Muscle of back (tissue), 13 donors: ENCODE measurements at places on chromosomes 2 and 18. TPM values are rescaled to one million over a fixed set of nuclear protein-coding genes. Genes with fewer than 3 reads are reported as not detected.

NYAP2 gene
- polyA plus RNA-seq = 0.27 TPM

COL4A3 gene
- 0.11 TPM for polyA plus RNA-seq

MAIP1 gene
- polyA plus RNA-seq = 16.5 TPM

SGO2 gene
- 6.2 TPM for polyA plus RNA-seq

MATN3 gene
- polyA plus RNA-seq = 1.6 TPM

GPR39 gene
- polyA plus RNA-seq = not detected

KLHL29 gene
- polyA plus RNA-seq = 7.2 TPM

MBD5 gene
- 27.5 TPM for polyA plus RNA-seq

SERPINB12 gene
- 0.35 TPM for polyA plus RNA-seq

GREB1 gene
- 8.4 TPM for polyA plus RNA-seq

EFHD1 gene
- polyA plus RNA-seq = 12.8 TPM

CRYBA2 gene
- not detected for polyA plus RNA-seq

SLC4A5 gene
- 3.9 TPM for polyA plus RNA-seq

DNA sequence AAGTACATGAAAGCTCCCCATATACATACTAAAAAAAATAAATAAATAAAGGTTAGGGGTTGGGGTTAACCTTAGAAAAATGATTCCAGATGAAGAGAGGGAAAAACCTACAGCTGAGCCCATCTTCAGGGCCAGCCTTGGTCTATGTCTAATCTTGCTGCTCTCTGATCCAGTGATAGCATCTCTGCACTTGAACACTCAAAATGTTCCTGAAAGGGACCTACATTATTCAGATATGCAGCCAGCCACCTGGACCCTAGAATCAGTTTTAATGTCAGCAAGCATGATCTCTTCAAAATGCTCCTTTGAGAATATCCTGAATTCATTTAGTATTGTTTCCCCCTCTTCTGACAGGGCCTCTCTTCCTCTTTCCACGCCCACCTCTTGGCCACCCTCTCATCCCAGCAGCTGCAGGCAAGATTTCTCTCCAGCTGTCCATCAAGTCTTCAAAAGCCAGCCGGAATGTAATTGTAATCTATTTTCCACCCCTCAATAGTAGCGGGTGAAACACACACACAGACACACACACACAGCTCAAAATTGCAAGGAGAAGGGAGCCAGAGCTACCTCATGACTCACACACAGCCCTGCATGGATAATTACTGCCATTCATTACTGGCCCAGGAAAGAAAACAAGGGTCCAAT lies 135.5 kb downstream of the MYO3B start:
- peak; percentile 10 for DNase-seq

DNA sequence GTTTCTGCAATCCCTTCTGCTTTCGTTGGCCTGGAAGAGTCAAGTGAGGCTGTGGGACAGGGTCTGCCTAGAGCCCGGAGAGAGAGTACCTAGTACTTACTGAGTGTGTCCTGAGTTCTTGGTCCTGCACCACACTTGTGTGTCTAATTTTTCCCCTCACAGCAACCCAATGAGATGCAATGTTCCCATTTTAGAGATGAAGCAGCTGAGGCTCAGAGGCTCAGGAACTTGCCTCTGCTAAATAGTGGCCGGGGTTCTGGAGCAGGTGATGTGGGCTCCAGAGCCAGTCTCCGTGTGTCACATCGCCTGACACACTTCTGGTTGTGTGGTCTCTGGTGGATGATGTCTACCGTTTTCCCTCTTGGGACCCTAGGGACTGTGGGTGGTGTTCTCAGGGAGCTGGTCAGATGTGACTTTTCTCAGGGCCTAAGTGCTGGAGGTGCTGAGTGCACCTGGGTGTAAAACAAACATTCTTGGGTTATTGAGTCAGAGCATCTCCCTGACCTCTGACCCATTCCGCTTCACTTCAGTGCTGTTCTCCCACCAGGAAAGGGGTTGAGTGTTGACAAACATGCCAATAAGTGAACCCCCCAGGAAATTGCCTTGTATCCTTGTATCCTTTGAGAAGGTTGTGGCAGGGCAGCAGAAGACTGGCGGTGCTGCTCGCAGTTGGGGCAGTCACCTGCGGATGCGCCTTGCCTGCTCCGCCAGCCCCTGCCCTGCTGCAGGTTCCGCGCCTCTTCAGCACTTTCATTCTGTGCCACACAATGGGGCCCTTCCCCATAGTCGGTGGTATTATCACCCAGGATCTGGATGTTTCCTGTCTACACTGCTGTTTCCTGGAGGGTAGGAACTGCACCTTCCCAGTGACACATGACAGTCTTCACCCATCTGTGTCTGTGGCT lies 32.1 kb downstream of the HK2 start:
- no peak for DNase-seq

DNA sequence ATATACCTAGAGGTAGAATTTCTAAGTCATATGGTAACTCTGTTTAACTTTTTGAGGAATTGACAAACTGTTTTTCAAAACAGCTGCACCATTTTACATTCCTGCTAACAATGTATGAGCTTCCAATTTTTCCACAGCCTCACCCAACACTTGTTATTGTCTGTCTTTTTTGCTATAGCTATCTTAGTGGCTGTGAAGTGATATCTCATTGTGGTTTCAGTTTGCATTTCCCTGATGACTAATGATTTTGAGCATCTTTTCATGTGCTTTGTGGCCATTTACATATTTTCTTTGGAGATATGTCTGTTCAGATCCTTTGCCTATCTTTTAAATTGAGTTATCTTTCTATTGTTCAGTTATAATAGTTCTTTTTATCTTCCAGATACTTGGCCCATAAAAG lies 273.8 kb downstream of the AGPS start:
- DNase-seq = no peak

DNA sequence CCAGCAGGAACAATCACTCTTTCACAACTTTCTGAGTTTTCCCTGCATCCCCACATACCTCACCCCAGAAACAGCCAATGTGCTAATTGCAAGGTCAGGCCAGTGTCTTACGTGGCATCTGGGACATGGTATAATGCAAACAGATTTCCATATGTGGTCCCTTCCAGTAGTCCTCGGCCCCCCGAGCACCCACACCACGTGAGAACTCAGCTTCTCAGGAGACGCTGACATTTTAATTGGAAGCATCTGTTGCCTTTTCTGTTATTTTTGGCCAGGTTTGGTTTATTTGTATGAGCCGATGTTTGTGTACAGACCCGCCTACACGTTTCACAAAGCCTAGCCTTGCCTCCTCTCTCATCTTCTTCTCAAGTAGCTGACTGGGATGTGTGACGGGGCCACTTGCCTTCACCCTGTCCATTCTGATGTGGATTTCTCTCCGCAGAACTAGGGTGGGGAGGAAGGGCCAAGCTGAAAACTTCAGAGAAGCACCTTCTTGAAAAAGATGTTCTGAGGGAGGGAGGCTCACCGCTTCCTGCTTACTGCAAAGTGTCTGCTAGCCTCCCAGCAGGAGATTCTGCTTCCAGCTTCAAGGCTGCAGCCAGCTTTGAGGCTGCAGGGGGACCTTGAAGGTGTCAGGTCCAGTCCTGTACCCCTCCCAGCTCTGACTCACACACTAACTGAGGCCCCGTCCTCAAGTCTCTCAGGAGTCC lies 109.6 kb upstream of the SLC14A2 start:
- DNase-seq = peak; percentile 41

- no peak for DNase-seq
These were observed 41.7 kb upstream of the EFEMP1 start for GRCh38 chr2:55965276-55965675.

DNA sequence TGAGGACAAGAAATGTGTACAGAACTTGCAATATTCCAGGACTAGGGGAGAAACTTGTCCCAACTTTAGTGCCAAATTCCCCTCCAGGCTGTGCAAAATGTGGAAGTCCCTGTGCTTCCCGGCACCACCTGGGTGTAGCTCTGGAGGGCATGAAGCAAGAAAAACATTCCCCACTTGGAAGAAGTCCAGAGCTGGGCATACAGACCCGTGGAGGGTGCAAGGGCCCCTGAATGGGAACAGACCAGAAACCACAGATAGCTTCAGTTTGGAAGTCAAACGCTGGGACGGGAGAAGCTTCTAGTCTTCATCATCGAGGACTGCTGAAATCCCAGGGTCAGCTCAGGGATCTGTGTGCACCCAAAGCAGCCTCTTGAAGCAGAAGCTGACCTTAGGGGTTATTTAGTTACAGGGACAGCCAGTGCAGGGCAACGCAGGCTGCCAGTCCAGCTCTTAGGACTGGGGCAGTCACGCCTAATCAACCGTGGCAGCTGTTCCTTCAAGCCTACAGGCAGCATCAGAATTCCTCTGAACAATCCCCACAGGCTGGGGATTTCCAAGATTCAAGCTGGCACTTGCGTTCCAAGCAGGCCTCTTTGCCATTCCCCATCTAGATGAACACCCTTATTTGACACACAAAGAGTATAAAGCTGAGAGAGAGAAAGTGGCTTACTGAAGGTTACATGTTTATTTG lies 269.4 kb downstream of the LOXHD1 start:
- peak; percentile 65 for DNase-seq

DNA sequence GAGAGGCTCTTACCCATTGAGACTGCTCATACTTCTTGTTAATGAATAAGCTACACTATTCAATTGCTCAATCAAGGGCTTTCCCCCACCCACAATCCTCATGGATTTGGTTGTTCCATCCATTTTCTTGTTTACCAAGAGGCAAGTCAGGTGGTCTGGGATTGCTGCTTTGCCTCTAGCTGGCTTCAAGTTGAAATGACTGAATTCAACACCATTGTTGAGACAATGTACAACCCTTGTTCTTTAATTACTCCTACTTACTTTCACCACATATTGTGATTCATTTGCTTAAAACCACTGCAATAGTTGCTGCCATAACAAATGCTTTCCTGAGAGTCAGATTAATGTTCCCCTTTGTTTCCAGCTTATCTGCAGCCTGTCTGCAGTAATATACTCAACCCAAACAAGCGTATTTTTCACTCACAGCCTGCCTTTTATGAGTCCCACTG lies 532.2 kb downstream of the RIT2 start:
- no peak for DNase-seq

DNA sequence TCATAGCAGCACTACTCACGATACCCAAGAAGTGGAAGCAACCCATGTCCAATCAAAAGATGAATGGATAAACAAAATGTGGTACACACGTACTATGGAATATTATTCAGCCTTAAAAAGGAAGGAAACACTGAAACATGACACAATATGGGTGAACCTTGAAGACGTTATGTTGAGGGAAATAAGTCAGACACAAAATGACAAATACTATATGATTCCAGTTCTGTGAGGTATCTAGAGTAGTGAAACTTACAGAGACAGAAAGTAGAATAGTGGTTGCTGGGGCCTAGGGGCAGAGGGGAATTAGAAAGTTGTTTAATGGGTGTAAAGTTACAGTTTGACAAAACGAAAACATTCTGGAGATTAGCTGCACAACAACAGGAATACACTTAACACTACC lies 24.7 kb downstream of the TLK1 start:
- no peak for DNase-seq

DNA sequence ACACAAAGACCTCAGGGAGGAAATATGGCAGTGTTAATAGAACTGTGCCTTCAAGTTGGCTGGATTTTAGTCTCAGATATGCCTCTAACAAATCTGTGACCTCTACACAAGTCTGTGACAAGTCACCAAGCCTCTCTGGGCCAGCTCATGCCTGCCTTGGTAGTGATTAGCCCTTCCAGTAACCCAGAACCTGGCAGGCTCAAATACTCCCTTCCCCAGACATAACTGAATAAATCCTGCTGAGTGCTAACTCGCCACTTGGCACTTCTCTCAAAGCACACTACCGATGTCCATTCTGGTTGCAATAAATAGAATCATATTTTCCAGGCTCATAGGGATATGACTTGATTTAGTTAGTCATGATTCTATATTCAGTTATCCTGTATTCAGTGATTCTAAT lies 15.3 kb upstream of the THSD7B start:
- DNase-seq = no peak

DNA sequence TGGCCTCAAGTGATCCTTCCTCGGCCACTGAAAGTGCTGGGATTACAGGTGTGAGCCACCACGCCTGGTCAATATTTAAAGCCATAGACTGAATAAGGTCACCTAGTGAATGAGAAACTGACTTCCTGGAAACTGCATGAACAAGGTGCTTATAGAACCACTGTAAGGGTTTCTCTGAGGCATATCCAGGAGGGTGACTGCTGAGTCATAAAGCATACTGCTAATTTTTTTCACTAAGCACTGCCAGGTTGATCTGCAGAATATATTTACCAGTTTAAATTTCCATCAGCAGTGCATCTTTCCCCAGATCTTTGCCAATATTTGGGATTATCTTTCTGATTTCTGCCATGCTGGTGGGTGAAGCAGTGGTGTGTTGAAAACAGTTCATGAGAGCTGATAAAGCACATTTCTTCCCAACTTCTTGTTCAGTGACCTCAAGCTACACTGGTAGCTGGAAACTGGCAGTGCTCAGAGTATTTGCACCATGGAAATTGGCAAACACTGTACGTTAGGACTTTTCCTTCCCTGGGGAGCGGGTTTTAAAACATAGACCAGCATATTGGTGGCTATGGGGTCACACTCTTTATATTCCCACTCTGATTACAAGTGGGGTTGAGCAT lies 4.2 kb upstream of the CLIP4 start:
- no peak for DNase-seq

GRCh38 chr2:9674891-9675414 lies 44.2 kb upstream of the YWHAQ start:
- DNase-seq = no peak

DNA sequence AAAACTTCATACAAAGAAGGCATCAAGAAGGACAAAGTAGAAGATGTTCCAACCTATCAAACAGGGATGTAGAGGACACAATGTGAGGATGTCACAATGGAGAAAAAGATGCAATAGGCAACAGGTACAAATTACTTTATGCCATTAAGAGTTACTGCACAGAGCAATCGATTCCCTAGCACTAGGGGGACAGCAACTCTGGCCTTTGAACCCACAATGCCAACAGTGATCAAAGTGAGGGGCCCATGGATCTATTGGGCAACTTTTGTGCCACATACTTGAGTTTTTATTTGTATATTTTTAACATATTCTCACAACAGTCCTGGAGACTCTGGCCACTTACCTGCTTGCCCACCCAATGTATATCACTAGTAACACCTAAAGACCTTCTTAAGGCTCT lies 220.2 kb downstream of the HNMT start:
- no peak for DNase-seq

DNA sequence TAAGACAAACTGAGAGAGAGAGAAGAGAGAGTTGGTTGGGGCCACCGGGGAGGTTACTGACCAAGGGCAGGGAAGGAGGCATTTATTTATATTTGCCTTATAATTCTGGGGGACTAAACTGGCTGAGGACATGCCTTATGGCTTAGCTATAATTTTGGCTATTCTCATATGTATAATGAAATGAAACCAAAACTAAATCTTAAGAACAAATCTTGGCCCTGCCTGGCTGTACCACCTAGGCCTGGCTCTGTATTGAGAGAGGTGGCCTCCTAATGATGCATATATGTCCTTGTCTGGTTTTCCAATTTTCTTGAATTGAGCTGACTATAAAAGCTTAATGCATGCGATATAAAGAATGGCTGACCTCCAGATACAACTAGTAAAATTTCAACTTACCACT lies 3.5 kb upstream of the PPP1CB start:
- DNase-seq = no peak

GRCh38 chr2:65043001-65043400 lies 13.2 kb upstream of the CEP68 start:
- DNase-seq = no peak

- no peak for DNase-seq
These were observed 143.7 kb downstream of the NAPG start for GRCh38 chr18:10669441-10670100.

- DNase-seq = no peak
These were observed 16.0 kb downstream of the PDCD1 start for GRCh38 chr2:241842620-241843211.

GRCh38 chr2:150689590-150689989 lies 202.1 kb upstream of the RND3 start:
- DNase-seq = peak; percentile 32
